Dermis blood vessel endothelial cell (primary cell): ENCODE measurements at places on chromosomes 2 and 18. TPM values are rescaled to one million over a fixed set of nuclear protein-coding genes. Genes with fewer than 3 reads are reported as not detected.

DNA sequence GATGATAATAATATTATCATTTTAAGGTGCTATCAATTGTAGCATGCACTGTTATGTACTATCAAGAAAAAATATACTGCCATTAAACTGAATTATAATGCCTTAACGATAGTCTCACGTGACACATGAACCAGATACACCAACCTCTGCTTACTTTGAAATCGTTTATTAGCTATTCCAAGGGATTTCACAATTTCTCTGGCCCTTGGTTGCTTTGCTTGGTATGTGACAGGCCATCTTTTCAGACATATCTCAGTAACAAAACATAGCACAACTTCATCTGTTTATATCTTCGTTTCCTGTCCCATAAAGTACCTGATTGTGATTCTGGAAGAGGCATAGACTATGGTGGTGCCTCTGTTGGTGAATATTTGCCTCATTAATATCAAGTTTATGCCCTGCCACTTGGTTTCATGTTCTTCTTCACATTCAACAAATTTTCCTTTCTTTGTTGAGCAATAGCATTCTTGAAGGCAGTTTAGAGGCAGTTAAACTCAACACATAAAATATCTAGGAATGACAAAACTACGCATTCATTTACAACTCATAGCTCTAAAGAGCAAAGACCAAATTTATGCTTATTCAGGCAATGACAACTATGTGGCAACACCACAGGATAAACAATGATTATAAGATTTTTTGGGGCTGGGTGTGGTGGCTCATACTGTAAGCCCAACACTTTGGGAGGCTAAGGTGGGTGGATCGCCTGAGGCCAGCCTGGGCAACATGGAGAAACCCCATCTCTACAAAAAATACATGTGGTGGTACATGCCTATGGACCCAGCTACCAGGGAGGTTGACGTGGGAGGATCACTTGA is 84.3 kb downstream of the MCFD2 start:
- no peak for DNase-seq

DNA sequence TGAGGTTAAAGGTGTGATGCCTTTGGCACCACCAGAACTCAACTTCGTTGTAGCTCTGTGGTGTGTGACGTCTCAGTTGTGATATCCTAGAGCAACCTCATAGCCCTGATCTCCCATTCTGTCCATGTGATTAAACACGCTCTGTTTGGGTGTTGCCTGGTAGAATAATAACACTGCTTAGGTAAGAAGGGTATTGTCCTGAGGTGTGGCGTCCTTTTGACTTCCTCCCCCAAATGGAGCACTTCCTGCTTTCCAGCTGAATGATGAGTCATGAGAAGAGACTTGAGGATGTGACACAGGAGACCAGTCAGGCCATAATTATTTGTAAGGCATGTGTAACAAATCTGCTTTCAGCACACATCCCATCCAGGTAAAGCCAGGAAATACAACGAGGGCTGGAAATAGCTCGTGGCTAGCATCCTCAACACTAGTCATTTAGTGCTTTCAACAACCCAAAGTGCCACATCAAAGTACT is 100.7 kb downstream of the RAPGEF4 start:
- DNase-seq, result peak; percentile 98

ATP6V1B1 gene
- total RNA-seq, result not detected in 2 replicates

DNA sequence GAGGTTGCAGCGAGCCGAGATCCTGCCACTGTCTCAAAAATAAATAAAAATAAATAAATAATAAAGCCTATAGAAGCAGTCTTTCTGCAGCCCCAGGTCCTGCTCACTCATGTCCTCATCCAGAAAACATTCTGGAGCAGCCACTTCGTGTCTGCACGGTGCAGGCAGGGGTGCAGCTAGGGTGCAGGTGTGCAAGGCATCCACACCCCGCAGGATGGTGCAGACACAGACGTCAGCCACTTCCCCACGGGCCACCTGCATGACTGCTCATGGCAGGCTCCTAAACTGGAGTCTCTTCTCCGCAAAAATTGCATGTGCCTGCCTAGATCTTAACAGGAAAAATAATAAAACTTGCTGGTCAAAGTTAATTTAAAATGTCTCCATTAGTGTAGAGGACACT is 80.2 kb upstream of the SNTG2 start:
- no peak for DNase-seq

FAM228A gene
- total RNA-seq, result 0.28 TPM in 1 of 2 replicates, not detected in the other

GRCh38 chr2:200905618-200906296 is 16.6 kb downstream of the NIF3L1 start:
- peak; percentile 89 for DNase-seq

GAD1 gene
- 0.47 TPM in 1 of 2 replicates, not detected in the other for total RNA-seq

- DNase-seq, result no peak
These were observed 54.4 kb upstream of the ZNF397 start for GRCh38 chr18:35186291-35187034.

FARSB gene
- 5.4 and 14.1 TPM in 2 replicates for total RNA-seq

KLF7 gene
- 14.0 and 20.7 TPM in 2 replicates for total RNA-seq

NEU2 gene
- not detected in 2 replicates for total RNA-seq

DNA sequence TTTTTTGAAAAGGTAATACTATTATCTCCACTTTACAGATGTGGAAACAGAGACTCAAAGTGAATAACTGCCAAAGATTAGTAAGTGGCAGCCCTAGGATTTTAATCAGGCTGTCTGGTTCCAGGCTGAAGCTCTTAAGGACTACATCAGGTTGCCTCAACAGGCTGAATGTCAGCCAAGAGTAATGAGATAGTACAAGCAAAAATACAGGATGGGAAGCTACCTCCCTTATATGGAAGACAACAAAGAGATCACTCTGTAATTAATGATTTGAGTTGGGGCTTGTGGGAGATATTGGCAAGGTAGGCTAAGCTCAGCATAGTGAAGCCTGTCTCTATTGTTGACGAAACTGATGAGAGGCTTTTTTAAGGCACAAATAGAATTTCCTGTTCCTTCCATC is 323.1 kb downstream of the KCNJ3 start:
- DNase-seq, result no peak

TTN gene
- total RNA-seq, result 1.5 and 1.8 TPM in 2 replicates

TRAK2 gene
- total RNA-seq, result 40.7 and 63.1 TPM in 2 replicates

DNA sequence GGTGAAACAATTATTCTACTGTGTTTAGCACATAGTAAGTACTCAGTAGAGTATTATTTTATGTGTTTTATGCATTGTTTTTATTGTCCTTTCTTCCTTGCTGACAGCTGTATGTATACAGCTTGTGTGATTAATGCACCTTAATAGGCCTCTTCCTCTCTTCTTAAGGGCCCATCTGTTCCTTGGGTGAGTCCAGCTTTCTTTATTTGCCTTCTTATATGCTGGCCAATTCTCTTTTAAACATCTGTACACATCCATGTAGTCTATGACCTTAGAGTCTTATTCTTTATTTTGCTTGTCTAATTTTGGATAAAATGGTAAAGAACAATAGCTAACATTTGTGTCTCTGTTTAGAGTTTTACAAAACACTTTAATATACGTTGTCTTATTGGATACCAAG is 333.7 kb upstream of the MEIS1 start:
- DNase-seq, result no peak

DNA sequence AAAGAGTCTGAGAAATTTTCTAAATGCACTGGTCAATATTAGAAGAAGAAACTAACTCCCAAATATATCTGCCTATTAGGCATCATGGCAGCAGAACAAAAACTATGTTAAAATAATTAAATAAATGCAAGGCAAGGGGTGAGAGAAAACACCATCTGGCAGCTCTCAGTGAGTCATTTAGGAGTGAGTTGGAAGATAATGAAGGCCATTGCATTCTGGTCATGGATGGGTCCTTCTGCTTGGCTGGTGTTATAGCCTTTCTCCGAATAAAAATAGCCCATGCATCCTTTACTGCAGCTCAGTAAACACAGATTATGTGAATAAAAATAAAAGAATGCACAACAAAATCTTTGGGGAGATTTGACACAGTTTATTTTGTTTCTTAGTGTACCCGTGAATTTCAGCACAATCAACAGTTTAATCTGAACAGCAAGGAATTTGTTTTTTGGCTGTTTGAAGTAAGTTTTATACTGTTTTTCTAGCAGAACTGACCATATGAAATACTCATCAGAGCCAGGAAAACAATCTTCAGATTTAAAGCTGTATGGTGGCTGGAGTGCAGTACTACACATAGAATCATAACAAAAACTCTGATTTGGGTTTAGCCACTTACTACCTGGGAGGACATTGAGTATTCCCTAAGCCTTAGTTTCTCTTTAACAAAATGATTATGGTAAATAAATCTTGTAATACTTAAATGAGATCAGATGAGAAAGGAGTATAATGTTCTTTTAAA is 225.1 kb upstream of the ITGA4 start:
- no peak for DNase-seq

DNA sequence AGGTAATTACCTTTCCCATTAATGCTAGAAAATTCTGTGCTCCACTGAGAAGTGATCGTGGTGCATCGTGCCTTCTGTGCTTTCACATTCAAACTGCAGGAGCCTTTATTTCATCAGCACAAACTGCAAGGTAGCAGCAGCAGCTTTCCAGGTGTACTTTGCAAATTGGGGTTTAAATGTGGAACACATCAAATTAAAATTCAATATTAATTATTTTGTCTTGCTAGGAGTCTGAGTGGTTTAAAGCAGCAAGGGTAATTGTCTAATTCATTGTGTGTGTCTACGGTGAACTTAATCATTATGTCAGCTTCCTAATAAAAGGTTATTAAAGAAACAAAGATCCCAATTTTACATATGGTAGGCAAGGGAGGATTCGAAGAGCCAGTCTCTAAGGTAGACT is 180.8 kb upstream of the ATP5MC3 start:
- no peak for DNase-seq

HSBP1L1 gene
- total RNA-seq, result 5.2 and 10.9 TPM in 2 replicates
